ENCODE measurements at places on chromosomes 2 and 18. TPM values are rescaled to one million over a fixed set of nuclear protein-coding genes. Genes with fewer than 3 reads are reported as not detected.

The NAGK gene
- total RNA-seq, result 77.2 TPM

- no peaks in the 10 kb centered on the region for H3K4me1 ChIP-seq
- no peak for DNase-seq
- no peaks in the 10 kb centered on the region for H3K36me3 ChIP-seq
- no peak overlapping the region for H3K27ac ChIP-seq
- no peaks in the 10 kb centered on the region for H3K27me3 ChIP-seq
- no peak overlapping the region for H3K4me3 ChIP-seq
Measured at GRCh38 chr2:234722176-234722575, 225.3 kb upstream of the ARL4C start.

- no peak overlapping the region for H3K4me3 ChIP-seq
- H3K4me1 ChIP-seq, result no peaks in the 10 kb centered on the region
- no peaks in the 10 kb centered on the region for H3K27me3 ChIP-seq
- no peak for DNase-seq
- no peaks in the 10 kb centered on the region for H3K36me3 ChIP-seq
Measured at GRCh38 chr18:50143294-50143693, 51.7 kb downstream of the MYO5B start.

DNA sequence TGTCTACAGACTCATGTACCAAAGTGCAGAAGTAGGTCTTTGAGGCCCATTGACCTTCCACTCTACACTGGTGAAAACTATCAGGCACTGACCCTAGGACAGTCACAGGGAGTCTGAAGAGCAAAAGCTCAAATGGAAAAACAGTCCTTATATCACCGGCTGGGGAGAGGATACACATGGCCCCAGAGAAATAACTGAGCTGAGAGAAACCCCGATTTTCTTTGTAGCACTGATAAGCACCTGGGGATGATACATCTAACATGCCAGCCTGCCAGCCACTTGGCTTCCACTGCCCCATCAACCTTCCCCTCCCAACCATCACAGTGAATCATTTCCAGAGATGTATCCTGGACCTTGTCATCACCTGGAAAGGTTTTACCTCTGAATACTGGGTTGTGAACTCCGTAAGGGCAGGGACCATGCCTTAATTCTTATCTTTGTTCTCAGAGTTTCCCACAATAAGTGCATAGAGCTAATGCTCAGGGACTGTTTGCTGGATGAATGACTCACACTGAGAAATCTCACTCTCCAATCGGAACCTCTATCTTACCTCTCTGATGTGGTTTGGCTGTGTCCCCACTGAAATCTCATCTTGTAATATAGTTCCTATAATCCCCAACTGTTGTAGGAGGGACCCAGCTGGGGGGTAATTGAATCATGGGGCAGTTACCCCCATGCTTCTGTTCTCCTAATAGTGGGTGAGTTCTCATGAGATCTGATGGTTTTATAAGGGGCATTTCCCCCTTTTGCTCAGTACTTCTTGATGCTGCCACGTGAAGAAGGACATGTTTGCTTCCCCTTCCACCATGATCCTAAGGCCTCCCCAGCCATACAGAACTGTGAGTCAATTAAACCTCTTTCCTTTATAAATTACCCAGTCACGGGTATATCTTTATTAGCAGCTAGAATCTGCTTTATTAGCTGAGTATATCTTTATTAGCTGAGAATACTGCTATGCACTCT is 37.1 kb downstream of the EVA1A start:
- no peaks in the 10 kb centered on the region for H3K36me3 ChIP-seq
- no peaks in the 10 kb centered on the region for H3K4me1 ChIP-seq
- H3K4me3 ChIP-seq, result no peak overlapping the region
- no peak for DNase-seq
- H3K27ac ChIP-seq, result no peak overlapping the region

The SGPP2 gene
- 6.5 TPM for total RNA-seq

DNA sequence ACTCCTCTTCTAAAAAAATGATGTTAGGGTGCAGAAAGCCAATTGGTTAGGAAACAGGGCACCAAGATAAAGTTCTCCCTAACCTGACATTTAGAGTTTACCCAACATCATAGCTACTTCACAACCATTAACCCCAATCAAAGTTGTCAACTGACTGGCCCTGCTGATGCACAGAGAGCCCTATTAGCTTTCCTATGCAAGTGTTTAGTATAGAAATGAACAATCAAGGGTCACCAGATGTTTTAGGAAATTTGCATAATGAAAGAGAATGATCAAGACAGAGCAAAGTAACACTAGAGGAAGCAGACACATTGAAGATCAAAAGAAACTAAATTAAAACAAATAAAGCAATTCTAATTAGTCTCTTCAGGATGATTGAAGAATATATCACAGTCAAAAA is 64.2 kb upstream of the DCC start:
- no peak overlapping the region for H3K4me3 ChIP-seq
- H3K36me3 ChIP-seq, result no peaks in the 10 kb centered on the region
- H3K27me3 ChIP-seq, result no peaks in the 10 kb centered on the region
- no peak for DNase-seq
- H3K27ac ChIP-seq, result no peak overlapping the region
- no peaks in the 10 kb centered on the region for H3K4me1 ChIP-seq

DNA sequence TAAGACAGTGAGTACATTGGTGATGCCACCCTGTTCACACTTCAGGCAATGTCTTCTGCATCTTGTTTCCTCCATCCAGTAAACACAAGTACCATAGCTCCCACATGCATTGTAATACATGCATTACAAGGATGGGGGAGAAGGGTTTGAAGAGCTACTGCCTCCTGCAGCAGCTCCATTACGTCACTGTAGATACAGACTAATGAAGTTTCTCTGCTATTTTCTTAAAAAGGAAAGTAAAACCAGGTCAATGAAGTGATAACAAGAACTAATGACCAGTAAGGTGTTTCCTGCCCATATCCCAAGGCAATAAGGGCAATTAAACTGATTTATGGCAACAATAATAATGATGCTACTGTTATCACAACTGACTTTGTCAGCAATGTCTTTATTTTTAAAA is 18.2 kb upstream of the BBS5 start:
- H3K27ac ChIP-seq, result no peak overlapping the region
- H3K36me3 ChIP-seq, result no peaks in the 10 kb centered on the region
- no peak for DNase-seq
- H3K27me3 ChIP-seq, result no peaks in the 10 kb centered on the region

GRCh38 chr2:236857246-236857645 is 228.4 kb upstream of the COPS8 start:
- H3K4me3 ChIP-seq, result no peak overlapping the region
- H3K36me3 ChIP-seq, result no peaks in the 10 kb centered on the region
- H3K27ac ChIP-seq, result no peak overlapping the region
- no peaks in the 10 kb centered on the region for H3K27me3 ChIP-seq

DNA sequence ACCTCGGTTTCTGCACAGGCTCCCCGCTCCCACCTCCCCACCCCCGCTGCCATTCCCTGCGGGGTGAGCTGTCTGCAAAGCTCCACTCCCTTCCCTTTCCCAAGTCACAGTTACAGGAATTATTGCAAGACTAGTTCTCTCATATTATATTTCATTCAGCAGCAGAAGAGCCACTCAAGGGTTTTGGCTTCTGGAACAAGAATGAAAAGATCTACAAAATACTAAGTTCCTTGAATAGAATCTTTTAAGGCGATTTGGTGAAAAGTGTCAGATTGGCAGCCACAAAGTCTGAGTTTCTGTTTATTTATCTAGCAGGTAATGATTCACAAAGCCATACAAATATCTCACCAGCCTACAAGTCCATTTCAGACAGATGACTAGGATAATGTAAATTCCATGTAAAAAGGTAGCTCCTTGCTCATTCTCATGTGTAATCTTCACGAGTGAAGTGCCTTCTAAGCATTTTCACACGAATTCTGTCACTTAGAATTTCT is 221.9 kb upstream of the RBBP8 start:
- DNase-seq, result no peak
- no peaks in the 10 kb centered on the region for H3K36me3 ChIP-seq
- no peak overlapping the region for H3K27ac ChIP-seq
- no peak overlapping the region for H3K4me3 ChIP-seq
- no peaks in the 10 kb centered on the region for H3K27me3 ChIP-seq

The CABYR gene
- total RNA-seq, result 1.2 TPM
